ENCODE measurements at places on chromosomes 3 and 15. TPM values are rescaled to one million over a fixed set of nuclear protein-coding genes. Genes with fewer than 3 reads are reported as not detected.
A peak's percentile ranks its signal among the peaks of the same experiment; 100 is the strongest.

Gene C3orf49
- not detected for total RNA-seq

Gene HYKK
- 1.3 TPM for total RNA-seq

Gene EPHA3
- not detected for total RNA-seq

Gene CMTM7
- total RNA-seq = 54.4 TPM

Gene DTWD1
- total RNA-seq = 14.5 TPM

- H3K36me3 ChIP-seq = no peaks in the 10 kb centered on the region
- H3K27ac ChIP-seq = no peak overlapping the region
- peaks cover 1% of the 10 kb centered on the region for H3K27me3 ChIP-seq
- DNase-seq = no peak
- no peak overlapping the region for H3K4me3 ChIP-seq
Observed at GRCh38 chr3:136676009-136676408, 76.2 kb downstream of the STAG1 start.

DNA sequence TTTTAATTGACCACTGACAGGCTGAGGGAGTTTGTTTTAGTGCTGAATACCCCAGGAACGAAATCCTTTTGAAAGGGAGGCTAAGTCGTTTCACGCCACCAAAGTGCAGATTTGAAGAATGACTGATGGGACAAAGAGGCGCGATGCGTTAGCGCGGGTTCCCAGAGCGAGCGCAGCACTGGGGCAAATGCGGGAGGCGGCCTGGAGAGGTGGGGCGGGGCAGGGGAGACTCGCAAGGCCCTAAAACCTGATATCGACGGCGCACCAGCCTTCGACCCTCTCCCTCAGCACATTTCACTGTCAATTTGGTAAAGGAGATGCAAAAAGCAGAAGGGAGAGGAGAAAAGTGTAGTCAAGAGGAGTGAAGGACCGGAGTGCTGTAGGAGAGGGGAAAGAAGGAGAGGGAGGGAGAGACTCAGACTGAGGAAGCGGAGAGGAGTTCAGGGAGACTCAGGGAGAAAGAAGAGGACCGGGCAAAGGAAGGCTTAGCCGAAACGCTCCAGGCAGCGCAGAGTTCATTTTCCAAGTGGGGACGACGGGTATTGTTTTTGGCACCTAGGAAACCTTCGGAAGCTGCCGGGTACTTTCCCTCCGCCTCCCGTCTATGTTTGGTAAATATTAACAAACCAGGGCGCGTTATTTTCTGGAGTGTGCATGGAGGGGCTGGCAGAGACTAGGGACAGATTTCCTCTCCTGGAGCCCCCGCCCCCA is 3.8 kb upstream of the FOXB1 start:
- no peaks in the 10 kb centered on the region for H3K36me3 ChIP-seq
- peaks cover 13% of the 10 kb centered on the region for H3K27me3 ChIP-seq
- H3K4me1 ChIP-seq = peaks cover 64% of the 10 kb centered on the region
- no peak overlapping the region for H3K27ac ChIP-seq

DNA sequence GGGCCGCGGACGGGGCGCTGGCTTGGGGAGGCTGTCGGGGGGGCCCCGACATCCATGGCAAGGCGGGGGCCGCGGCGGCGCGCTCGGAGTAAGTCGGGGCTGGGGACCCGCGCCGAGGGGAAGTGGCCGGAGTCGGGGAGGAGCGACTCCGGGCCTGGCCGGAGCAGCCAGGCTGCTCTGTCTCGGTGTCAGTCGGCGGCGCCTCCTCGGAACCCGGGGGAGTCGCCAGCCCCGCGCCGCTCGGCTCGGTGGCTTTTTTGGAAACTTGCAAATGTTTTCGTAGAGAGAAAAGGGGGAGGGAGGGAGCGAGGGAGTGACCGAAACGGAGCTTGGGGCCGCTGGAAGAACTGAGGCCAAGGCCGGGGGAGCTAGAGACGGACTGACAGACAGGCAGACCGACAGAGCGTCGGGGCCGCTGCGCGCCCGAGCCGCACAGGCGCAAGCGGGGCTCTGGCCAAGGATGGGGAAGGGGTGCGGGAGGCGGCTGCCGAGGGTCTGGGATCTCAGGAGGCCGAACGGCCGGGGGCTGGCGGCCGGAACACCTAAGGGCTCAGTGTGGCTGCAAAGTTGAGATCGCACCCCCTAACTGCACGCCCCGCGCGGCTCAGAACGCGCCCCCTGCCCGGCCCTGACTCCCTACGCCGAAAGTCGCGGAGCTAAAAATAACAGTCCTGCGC is 5.0 kb downstream of the PTH1R start:
- DNase-seq = peak; percentile 37
- H3K4me3 ChIP-seq = peak overlapping the region; percentile 65
- H3K27me3 ChIP-seq = peaks cover 18% of the 10 kb centered on the region
- H3K27ac ChIP-seq = no peak overlapping the region

DNA sequence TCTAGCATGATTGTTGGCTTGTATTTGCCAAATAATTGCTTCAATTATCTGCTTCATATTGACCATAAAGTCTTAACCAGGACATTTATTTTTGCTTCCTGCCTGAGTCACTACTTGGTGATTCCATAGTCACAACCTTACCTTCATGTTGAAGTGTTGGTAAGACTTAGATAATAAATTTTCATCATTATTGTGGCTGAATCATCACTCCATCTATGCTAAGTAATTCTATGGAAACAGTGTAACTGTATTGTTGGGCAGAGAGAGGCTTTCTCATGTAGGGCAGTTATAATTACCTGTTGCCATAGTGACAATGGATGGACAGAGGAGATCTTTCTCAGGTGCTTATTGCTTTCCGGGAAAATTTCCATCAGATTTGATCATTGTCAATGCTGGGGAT is 330.7 kb upstream of the LRRC3B start:
- no peaks in the 10 kb centered on the region for H3K27me3 ChIP-seq
- H3K4me1 ChIP-seq = no peaks in the 10 kb centered on the region
- no peak overlapping the region for H3K4me3 ChIP-seq
- DNase-seq = no peak
- H3K36me3 ChIP-seq = no peaks in the 10 kb centered on the region

DNA sequence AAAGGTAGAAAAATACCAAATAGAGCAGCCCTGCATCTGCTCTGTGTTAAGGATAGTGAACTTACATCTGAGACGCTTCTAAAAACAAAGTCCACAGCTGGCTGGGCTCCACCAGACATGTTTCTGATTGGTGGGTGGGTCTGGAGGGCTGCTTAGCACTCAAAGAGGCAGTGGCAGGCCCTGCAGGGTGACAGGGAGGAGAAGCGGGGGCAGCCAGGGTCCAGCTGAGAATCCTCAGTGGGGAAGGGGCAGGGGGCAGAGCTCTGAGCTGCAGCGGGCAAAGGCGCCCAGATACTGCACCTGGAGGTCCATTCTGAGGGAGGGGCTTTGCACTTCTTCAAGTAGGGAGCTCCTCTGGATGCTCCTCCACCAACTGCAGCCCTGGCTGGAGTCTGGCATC is 28.1 kb downstream of the PRR23E start:
- DNase-seq = no peak
- H3K27ac ChIP-seq = no peak overlapping the region
- H3K4me3 ChIP-seq = no peak overlapping the region
- peaks cover 17% of the 10 kb centered on the region for H3K4me1 ChIP-seq
- H3K36me3 ChIP-seq = peaks cover 6% of the 10 kb centered on the region
- peaks cover 3% of the 10 kb centered on the region for H3K27me3 ChIP-seq

DNA sequence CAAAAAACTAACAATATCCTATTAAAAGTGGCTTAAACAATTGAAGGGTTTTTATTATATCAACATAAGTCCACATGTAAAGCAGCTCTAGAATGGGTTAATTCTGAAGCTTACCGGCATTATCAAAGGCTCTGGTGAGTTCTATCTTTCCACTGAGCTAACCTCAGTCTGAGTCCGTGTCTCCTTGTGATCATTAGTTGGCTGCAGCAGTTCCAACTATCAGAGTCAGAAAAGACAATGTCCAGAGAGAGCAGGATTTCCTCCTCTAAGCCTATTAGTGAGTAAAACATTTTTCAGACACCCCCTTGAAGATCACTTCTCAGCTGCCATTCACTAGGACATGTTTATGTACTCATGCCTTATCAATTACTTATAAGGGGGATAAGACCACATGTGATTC is 49.9 kb downstream of the DHX36 start:
- H3K27me3 ChIP-seq = no peaks in the 10 kb centered on the region
- no peak for DNase-seq
- H3K27ac ChIP-seq = no peak overlapping the region
- no peaks in the 10 kb centered on the region for H3K4me1 ChIP-seq

DNA sequence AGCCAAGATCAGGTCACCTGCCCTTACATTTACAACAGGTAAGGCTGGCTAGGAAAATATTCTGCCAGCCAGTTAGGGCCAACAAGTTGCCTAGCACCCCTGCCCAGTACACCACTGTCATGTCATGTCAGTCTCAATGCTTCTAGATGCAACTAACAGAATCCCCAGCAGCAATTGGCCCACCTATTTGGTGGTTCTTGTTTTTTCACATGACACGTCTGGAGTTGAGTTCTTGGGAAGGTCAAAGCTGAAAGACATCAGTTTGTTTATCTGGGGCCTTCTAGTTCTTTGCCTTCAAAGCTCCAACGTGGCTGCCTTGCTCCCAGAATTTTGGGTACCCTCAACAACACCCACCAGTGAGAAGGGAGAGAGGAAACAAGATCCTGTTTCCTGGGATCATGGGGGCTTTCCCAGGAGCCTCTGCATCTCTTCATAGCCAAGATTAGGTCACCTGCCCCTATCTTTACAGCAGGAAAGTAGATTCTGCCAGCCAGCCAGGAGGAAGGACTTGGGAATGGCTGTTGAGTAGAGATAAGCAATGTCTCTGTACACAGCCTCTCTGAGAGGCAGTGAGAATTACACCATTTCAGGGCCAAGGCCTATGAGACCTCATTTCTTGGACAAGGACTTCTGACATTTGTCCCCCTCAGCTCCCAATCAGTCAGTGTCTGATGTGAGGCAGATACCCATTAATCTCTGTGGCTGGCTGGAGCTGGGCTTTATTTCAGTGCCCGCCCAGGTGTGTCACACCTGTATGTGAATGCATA is 8.6 kb downstream of the GPX1 start:
- DNase-seq = no peak
- H3K27ac ChIP-seq = peak overlapping the region; percentile 75
- H3K4me3 ChIP-seq = no peak overlapping the region
- peaks cover 5% of the 10 kb centered on the region for H3K36me3 ChIP-seq

DNA sequence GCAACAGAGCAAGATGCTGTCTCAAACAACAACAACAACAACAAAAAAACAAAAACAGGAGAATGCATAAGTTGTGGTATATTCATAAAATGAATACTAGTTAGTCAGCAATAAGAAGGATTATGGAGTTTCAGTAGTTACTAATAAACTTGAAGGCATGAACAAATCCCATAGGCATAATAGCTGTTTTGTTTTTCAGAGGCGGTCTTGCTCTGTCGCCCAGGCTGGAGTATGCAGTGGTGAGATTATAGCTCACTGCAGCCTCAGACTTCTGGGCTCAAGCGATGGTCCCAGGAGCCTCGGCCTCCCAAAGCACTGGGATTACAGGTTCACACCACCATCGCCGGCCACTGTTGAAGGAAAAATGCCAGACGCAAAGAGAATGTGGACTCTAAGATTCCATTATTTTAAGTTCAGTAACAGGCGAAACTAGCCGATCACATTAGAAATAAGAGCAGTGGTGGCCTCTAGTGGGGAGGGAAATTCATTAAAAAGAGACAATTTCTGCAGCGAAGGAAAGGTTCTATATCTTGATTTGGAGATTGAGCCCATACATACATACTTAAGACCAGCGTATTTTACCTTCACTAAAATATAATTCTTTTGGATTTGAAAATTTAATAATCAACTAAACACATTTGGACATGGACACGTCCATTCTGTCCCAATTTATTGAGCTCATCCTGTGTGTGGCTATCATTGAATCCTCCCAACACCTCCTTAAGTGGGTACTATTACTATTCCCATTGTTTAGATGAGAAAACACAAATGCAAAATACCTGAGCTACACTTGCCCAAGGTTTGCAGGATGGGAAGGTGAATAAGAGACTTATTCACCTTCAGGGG is 27.4 kb upstream of the HDAC11 start:
- no peak overlapping the region for H3K4me3 ChIP-seq
- DNase-seq = peak; percentile 45
- H3K27me3 ChIP-seq = peaks cover 2% of the 10 kb centered on the region
- no peaks in the 10 kb centered on the region for H3K36me3 ChIP-seq
- H3K4me1 ChIP-seq = peaks cover 9% of the 10 kb centered on the region

GRCh38 chr15:45891766-45892165 is 256.9 kb downstream of the SQOR start:
- H3K27ac ChIP-seq = no peak overlapping the region
- DNase-seq = no peak
- no peaks in the 10 kb centered on the region for H3K4me1 ChIP-seq

- H3K36me3 ChIP-seq = no peaks in the 10 kb centered on the region
- peaks cover 10% of the 10 kb centered on the region for H3K4me1 ChIP-seq
- DNase-seq = peak; percentile 35
- H3K4me3 ChIP-seq = no peak overlapping the region
- no peaks in the 10 kb centered on the region for H3K27me3 ChIP-seq
Observed at GRCh38 chr3:190097617-190098016, 23.1 kb downstream of the P3H2 start.

DNA sequence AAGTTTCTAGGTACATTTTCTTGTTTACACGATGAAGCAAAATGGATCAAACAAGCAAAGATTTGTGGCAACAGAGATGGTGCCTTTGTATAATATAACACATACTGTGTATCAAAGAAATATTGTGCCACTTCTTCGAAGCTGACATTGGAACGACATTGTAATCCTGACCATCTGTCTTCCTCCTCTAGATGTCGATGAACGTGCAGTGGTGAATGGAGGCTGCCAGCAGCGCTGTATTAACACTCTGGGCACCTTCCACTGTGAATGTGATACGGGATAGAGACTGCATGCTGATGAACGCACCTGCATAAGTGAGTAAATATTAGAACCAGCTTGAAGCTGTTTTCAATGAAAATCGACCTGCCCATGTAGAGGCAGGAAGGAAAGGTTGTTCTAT is 613.3 kb upstream of the GOLIM4 start:
- H3K27me3 ChIP-seq = no peaks in the 10 kb centered on the region
- no peaks in the 10 kb centered on the region for H3K4me1 ChIP-seq
- H3K27ac ChIP-seq = no peak overlapping the region
- H3K36me3 ChIP-seq = no peaks in the 10 kb centered on the region

GRCh38 chr3:134649106-134649705 is 1.6 kb downstream of the KY start:
- peaks cover 12% of the 10 kb centered on the region for H3K27me3 ChIP-seq
- no peak for DNase-seq
- H3K27ac ChIP-seq = no peak overlapping the region
- H3K4me1 ChIP-seq = peaks cover 2% of the 10 kb centered on the region
- no peaks in the 10 kb centered on the region for H3K36me3 ChIP-seq

GRCh38 chr15:85498471-85498870 is 118.1 kb downstream of the AKAP13 start:
- no peak overlapping the region for H3K4me3 ChIP-seq
- H3K36me3 ChIP-seq = peaks cover 4% of the 10 kb centered on the region
- H3K27ac ChIP-seq = no peak overlapping the region
- peaks cover 76% of the 10 kb centered on the region for H3K4me1 ChIP-seq

DNA sequence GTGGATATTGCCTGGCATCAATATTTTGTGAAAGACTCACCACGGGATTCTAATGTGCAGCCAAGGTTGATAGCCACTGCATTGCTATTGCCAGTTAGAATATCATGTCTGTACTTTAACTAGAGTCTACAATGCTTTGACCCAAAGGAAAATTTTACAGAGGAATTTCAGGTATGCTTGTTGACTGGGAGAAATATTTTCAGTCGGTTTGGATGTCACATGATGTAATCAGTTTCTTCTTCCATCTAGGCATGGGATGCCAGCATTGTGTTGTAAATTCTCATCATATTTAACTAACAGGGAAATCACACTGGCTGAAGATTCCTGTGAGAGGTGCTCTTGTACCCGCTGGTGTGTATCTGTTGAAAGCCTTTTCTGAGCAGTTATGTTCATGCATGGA is 508.9 kb upstream of the ADAMTS9 start:
- H3K4me1 ChIP-seq = peaks cover 5% of the 10 kb centered on the region
- H3K27ac ChIP-seq = no peak overlapping the region
- DNase-seq = no peak
- no peaks in the 10 kb centered on the region for H3K27me3 ChIP-seq
